T-helper 17 cell (primary cell): ENCODE measurements at places on chromosomes 6 and 20.

DNA sequence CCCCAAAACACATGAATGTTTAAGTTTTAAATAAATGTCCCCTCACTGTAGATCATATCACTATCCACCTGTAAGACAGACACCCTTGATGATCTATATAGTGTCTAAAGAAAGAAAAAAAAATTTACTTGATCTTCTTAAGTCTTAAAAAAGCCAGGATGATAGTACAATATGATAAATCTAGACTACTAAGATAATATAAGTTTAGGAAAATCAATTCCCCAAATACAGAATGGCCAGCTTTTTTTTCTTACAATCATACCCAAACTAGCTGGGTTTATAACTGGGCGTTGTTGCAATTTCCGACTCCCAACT is 14.4 kb downstream of the ZNF217 start:
- H3K27ac ChIP-seq: peak overlapping the region; percentile 99
- H3K4me1 ChIP-seq: peaks cover 67% of the 10 kb centered on the region
- H3K4me3 ChIP-seq: peak overlapping the region; percentile 94
- DNase-seq: no peak
- peaks cover 8% of the 10 kb centered on the region for H3K36me3 ChIP-seq

DNA sequence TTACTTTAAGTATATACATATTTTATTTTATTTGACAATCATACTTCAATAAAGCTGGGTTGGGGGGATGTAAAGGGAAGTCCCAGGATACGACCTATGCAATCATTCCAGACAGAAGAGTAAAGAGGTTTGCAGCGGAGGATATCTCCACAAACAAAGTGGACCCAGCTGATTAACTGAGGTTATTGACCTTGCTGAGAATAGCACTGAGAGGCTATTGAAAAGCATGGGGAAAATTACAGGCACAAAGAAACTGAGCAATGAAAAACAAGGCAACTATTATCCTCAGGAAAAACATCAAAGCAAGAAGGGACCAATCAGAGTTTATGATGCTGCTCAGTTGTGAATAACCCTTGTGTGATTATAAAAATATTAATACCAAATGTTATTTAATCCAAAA is 32.6 kb downstream of the SERPINB1 start:
- H3K27ac ChIP-seq: no peak overlapping the region
- no peak for DNase-seq
- H3K36me3 ChIP-seq: peaks cover 2% of the 10 kb centered on the region
- H3K4me3 ChIP-seq: no peak overlapping the region
- peaks cover 12% of the 10 kb centered on the region for H3K4me1 ChIP-seq
- no peaks in the 10 kb centered on the region for H3K27me3 ChIP-seq

GRCh38 chr6:3849681-3850450 is 693 bp downstream of the FAM50B start:
- H3K27ac ChIP-seq: peak overlapping the region; percentile 80
- DNase-seq: no peak
- no peaks in the 10 kb centered on the region for H3K36me3 ChIP-seq
- H3K4me3 ChIP-seq: peak overlapping the region; percentile 76
- H3K4me1 ChIP-seq: peaks cover 27% of the 10 kb centered on the region

- peaks cover 69% of the 10 kb centered on the region for H3K27me3 ChIP-seq
- no peak for DNase-seq
- no peak overlapping the region for H3K4me3 ChIP-seq
These were observed 141.3 kb downstream of the PXDC1 start for GRCh38 chr6:3610206-3610605.

DNA sequence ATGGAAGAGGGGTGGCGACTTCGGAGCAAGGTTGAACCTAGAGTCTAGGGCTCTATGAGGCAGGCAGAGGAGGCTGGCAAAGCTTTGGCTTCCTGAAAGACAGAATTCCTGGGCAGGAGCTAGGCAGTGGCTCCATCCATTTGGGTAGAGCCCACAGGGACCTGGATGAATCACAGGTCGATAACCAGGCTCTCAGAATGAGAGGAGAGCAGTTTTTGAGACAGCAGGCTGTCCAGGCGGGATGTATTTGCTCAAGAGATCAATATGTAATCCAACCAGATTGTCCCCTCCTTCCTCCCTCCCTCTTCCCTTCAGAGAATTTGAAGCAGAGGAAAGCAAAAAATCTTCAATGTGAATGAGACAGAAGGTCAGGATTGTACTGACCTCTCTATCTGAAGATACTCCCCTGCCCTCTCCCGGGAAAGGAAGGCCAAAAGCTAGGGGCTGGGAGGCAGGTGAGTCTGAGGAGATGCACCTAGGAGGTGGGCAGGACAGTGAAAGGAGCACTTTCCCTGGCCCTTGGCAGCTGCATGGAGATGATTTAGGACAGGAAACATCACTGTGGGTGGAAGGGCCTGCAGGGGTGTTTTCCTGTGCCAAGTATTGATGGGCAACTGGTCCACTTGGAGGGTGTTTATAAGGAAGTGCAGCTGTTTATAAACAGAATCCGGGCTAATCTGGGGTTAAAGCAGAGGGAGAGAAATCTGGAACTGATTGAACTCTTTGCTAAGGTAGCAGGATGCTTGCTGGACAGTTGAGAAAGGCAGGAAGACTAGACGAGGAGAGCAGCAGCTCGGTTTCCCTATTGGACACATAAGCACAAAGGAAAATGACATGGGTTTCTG is 212.4 kb upstream of the LRFN2 start:
- no peak overlapping the region for H3K27ac ChIP-seq
- peaks cover 4% of the 10 kb centered on the region for H3K4me1 ChIP-seq
- H3K36me3 ChIP-seq: no peaks in the 10 kb centered on the region
- DNase-seq: no peak

DNA sequence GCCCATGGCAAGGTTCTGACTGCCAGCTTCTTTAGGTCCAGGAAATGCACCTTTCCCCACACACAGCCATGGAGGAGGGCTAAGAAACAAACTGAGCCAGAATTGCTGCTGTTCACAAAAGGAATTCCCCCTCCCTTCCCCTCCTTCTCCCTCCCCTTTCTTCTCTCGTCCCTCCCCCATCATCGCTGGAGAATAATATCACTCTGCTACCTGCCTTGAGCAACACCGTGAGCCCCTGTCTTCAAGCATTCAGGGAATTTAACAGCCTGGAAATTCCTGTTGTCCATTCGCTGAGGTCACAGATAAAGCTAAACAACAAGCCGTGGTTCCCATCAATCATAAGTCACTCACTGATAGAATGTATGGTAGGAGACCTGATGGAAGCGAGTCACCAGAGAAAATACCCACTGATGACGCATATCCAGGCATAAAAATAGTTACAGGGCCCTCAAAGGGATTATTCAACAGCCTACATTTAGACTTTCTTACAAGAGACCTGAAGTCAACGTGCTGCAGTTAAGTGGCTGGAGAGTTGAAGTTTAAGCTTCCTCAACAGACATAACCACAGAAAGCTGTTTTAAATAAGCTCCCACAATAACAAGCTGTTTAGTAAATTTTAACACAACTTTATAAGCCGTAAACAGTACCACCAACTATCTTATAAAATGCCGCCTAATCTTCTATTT is 59.7 kb downstream of the HIVEP2 start:
- no peaks in the 10 kb centered on the region for H3K36me3 ChIP-seq
- H3K27ac ChIP-seq: peak overlapping the region; percentile 99
- peak; percentile 40 for DNase-seq
- peak overlapping the region; percentile 95 for H3K4me3 ChIP-seq
- peaks cover 68% of the 10 kb centered on the region for H3K4me1 ChIP-seq
- H3K27me3 ChIP-seq: no peaks in the 10 kb centered on the region

GRCh38 chr6:88538130-88538706 is 372.1 kb upstream of the CNR1 start:
- no peak overlapping the region for H3K4me3 ChIP-seq
- H3K27me3 ChIP-seq: peaks cover 44% of the 10 kb centered on the region
- peaks cover 2% of the 10 kb centered on the region for H3K4me1 ChIP-seq
- H3K36me3 ChIP-seq: no peaks in the 10 kb centered on the region
- DNase-seq: no peak
- H3K27ac ChIP-seq: no peak overlapping the region

- H3K27me3 ChIP-seq: no peaks in the 10 kb centered on the region
- H3K4me3 ChIP-seq: no peak overlapping the region
- H3K36me3 ChIP-seq: no peaks in the 10 kb centered on the region
- no peak overlapping the region for H3K27ac ChIP-seq
- no peaks in the 10 kb centered on the region for H3K4me1 ChIP-seq
These were observed 328.2 kb upstream of the JAG1 start for GRCh38 chr20:11001764-11002540.

DNA sequence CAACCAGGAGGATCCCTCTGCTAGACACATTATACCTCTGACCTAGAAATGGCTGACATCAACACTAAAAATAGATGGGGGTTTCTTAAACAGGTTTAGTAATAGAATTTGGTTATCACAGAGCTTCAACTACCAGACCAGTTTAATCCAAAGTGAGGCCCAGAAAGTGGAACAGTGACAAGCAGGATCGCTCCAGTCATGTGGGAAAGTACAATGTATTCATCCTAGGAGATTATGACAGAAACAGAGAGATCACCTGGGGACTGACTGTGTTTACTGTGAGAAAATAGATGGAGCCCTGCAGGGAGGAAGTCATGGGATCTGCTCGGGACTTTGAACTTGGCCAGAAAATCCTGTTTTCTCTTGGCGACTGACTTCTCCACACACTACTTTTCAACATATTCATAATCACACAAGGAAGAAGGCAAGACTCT is 238.7 kb upstream of the SOX4 start:
- no peak overlapping the region for H3K27ac ChIP-seq
- peaks cover 2% of the 10 kb centered on the region for H3K4me1 ChIP-seq
- H3K36me3 ChIP-seq: no peaks in the 10 kb centered on the region
- H3K4me3 ChIP-seq: no peak overlapping the region
- DNase-seq: no peak

GRCh38 chr20:57753332-57754164 is 43.7 kb upstream of the PMEPA1 start:
- DNase-seq: no peak
- H3K27ac ChIP-seq: no peak overlapping the region
- peaks cover 2% of the 10 kb centered on the region for H3K36me3 ChIP-seq

GRCh38 chr20:33793011-33793931 is 17.9 kb upstream of the CHMP4B start:
- H3K36me3 ChIP-seq: peaks cover 5% of the 10 kb centered on the region
- peak overlapping the region; percentile 24 for H3K27ac ChIP-seq
- DNase-seq: no peak
- H3K4me1 ChIP-seq: peaks cover 6% of the 10 kb centered on the region

- no peaks in the 10 kb centered on the region for H3K27me3 ChIP-seq
- no peak overlapping the region for H3K4me3 ChIP-seq
- H3K36me3 ChIP-seq: no peaks in the 10 kb centered on the region
- no peak for DNase-seq
- H3K4me1 ChIP-seq: peaks cover 6% of the 10 kb centered on the region
These were observed 388.2 kb upstream of the CITED2 start for GRCh38 chr6:139762587-139763031.

DNA sequence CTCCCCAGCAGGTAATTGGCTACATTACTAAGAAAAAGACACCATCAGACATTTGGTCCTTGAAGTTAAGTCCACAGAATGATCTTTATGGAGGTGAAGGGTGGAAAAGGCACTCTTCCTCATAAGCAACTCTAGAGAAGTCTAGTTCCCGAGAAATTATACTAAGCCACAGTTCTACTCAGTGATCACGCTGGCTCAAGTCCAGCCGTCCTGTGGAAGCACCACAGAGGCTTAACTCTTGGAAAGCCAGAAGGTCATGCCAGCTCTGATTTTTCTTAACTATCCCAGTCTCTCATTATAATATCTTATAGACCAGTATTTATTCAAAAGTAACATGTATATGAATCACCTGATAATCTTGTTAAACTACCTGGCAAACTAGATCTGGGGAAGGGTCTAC is 258.5 kb downstream of the EYA4 start:
- no peak for DNase-seq
- H3K27ac ChIP-seq: no peak overlapping the region
- H3K27me3 ChIP-seq: peaks cover 11% of the 10 kb centered on the region
- H3K4me1 ChIP-seq: no peaks in the 10 kb centered on the region
- H3K36me3 ChIP-seq: no peaks in the 10 kb centered on the region
